ENCODE measurements at places on chromosomes 2 and 18. TPM values are rescaled to one million over a fixed set of nuclear protein-coding genes. Genes with fewer than 3 reads are reported as not detected.

NRP2 gene
- total RNA-seq = 32.0 TPM

SGPP2 gene
- 0.34 TPM for total RNA-seq

TTN gene
- 0.53 TPM for total RNA-seq

CABYR gene
- 12.0 TPM for total RNA-seq

NEDD4L gene
- 51.5 TPM for total RNA-seq

DNA sequence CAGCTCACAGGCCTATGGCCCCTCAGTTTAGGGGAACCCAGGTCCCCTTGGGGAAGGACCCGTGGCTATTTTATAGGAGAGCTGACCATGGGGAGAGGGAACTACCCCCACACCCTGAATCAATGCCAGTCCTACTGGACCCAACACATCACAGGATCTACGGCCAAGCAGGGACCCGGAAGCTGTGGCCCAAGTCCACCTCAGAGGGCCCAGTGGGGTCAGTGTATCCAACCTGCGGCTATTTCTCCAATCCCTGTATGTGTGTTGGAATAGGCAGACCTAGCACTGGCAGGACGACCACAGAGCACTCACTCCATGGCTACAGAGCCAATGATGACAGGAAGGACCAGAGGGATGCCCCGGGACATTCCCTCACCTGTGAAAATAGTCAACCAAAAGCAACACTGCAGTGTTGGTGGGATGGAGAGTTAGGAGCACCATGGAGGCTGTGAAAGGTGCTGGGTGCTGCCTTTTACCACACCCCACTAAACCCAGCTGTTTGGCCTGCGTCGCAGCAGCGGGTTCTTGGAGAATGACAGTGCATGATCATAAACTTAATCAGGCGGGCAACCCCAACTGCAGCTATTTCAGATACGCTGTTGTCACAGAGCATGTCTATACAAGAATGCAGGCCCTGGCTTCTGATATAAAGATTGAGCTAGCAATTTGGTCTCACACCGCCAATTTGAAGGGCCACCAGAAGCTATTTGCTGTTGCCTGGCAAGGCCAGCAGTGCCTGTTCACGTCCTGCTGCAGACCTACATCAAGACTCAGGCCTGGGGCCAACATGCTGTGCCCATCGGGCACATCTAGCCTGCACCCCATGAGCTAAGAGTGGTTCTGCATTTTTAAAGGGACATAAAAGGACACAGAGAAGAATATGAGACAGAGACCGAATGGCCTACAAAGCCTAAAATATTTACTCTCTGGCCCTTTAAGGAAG, 110.4 kb downstream of the EIPR1 start:
- no peak for DNase-seq
- no peak overlapping the region for H3K4me3 ChIP-seq
- H3K27me3 ChIP-seq = peaks cover 98% of the 10 kb centered on the region
- no peaks in the 10 kb centered on the region for H3K36me3 ChIP-seq

DNA sequence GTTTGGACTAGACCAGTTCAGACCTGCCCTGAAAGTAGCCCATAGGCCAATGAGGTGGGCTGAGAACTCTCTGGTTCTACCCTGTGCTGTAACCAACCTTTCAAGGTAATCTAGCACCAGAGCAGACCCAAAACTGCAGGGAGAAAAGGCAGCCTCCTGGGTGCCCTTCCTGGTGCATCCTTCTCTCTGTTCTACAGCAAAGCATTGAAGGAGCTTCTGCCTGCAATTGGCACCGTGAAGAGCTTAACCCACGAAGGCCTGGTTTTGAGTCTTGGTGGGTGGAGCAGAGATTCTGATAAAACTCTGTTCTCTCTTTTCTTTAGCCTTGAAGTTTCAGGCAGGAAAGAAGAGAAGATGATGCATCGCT, 55.5 kb downstream of the LIPG start:
- no peak for DNase-seq
- no peak overlapping the region for H3K27ac ChIP-seq
- H3K36me3 ChIP-seq = no peaks in the 10 kb centered on the region
- no peak overlapping the region for H3K4me3 ChIP-seq

DNA sequence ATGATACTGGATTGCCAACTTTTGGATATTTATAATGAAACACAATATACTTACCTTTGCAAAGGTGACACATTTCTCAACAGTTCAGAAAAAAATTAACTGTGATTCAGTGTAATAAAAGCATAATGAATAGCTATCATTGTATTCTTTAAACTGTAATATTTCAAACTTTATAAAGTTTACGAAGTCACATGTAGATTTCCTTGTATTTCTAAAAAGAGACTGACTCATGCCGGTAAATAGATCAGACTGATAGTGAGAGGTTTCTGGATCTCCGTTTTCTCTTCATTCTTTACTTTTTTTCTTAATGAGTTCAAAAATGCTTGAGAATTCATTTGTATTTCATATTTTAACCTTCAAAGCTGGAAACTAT, 70.1 kb downstream of the EML4 start:
- H3K4me3 ChIP-seq = no peak overlapping the region
- no peaks in the 10 kb centered on the region for H3K36me3 ChIP-seq
- H3K27me3 ChIP-seq = no peaks in the 10 kb centered on the region
- H3K4me1 ChIP-seq = no peaks in the 10 kb centered on the region
- DNase-seq = no peak

GRCh38 chr2:6966446-6966940, 49.3 kb downstream of the RNF144A start:
- H3K27ac ChIP-seq = no peak overlapping the region
- no peaks in the 10 kb centered on the region for H3K36me3 ChIP-seq
- no peaks in the 10 kb centered on the region for H3K4me1 ChIP-seq
- DNase-seq = no peak

DNA sequence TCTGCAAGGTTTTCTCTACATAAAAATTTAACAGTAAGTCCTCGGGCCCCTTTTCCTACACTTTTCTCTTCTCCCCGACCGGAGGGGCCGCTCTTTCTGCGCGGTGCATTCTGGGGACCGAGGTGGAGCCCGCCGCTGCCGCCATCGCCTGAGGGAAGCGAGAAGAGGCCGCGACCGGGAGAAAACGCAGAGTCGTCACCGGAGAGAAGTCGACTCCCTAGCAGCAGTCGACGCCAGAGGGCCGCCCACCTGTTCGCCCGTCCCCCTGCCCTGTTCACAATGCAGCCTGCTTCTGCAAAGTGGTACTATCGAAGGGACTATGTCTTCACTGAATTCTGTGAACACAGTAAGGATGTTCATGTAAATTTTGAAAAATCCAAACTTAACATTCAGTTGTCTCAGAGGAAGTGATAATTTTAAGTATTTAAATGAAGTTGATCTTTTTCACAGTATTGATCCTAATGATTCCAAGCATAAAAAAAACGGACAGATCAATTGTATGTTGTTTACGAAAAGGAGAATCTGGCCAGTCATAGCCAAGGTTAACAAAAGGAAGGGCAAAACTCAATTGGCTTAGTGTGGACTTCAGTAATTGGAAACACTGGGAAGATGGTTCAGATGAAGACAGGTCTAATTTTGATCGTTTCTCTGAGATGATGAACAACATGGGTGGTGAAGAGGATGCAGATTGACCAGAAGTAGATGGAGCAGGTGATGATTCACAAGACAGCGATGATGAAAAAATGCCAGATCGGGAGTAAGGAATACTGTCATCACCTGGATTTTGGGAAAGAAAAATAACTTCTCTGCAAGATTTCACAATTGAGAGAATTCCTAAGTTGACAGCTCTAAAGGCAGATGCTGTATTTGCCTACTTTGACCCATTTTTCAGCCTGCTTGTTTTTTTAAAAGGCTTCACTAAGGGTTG, 55.8 kb downstream of the ASXL2 start:
- H3K4me1 ChIP-seq = peaks cover 9% of the 10 kb centered on the region
- H3K4me3 ChIP-seq = no peak overlapping the region
- peak; percentile 28 for DNase-seq
- no peak overlapping the region for H3K27ac ChIP-seq
- H3K36me3 ChIP-seq = no peaks in the 10 kb centered on the region
- H3K27me3 ChIP-seq = no peaks in the 10 kb centered on the region

DNA sequence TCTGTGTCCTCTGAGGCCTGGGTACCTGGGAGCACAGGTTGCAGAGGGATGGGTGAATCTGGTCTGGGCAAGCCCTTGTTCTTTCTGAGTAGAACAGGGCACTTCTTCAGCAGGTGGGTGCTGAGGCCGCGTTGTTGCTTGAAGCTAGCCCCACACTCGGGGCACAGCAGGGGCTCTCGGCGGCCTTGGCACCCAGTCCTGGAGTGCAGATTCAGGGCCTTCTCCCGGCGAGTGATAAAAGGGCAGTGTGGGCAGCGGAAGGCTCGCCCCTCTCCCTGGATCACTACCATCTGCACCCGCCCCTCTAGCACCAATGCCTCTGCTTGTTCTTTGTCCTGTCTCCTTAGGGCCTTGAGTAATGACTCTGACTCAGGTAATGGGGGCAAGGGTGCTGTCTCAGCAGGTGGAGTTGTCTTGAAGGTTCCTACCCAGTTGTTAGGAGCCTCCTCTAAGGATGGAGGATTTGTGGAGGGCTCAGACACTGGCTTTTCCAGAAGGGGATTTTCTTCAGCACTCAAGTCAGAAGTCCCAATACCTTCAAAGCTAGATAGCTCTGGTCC, 15.6 kb downstream of the ZNF142 start:
- no peak for DNase-seq
- no peak overlapping the region for H3K4me3 ChIP-seq
- H3K27me3 ChIP-seq = no peaks in the 10 kb centered on the region
- H3K36me3 ChIP-seq = peaks cover 4% of the 10 kb centered on the region
- no peaks in the 10 kb centered on the region for H3K4me1 ChIP-seq

DNA sequence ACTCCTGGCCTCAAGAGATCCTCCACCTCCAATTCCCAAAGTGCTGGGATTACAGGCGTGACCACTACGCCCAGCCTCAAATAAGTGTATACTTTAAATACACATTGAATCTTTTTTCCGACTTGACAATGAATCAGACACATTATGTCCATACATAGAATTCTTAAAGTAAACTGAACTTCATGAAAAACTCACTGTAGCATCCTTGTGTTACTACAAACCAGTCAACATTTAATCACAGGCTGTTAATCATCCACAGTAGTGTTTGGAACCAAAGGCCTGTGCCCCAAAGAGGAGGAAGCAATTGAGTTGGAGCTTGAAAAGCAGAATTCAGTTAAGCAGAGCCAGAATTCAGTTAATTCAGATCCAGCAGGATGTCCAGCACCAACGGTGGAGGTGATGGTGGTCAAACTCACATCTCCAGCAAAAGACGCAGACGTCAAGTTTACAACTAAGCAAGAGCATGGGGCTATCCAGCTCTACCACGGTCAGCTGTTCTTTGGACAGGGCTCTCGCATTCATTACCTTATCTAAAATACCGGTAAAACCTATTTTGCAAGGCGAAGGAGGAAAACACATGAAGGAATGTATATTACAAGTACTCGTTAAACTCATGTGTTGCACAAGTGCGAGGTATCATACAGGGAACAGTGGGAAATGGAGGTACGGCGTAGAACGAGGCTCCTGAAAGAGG, 1.2 kb downstream of the SLC39A6 start:
- no peaks in the 10 kb centered on the region for H3K27me3 ChIP-seq
- no peak for DNase-seq
- H3K27ac ChIP-seq = no peak overlapping the region
- peaks cover 4% of the 10 kb centered on the region for H3K36me3 ChIP-seq

- no peaks in the 10 kb centered on the region for H3K36me3 ChIP-seq
- DNase-seq = no peak
- H3K4me1 ChIP-seq = peaks cover 6% of the 10 kb centered on the region
- peaks cover 57% of the 10 kb centered on the region for H3K27me3 ChIP-seq
These were observed 6.5 kb downstream of the CYS1 start for GRCh38 chr2:10073706-10074105.

Measured in neural progenitor cell (in vitro differentiated cells).